ENCODE measurements at places on chromosomes 2 and 18.

GRCh38 chr2:157890969-157891642 is 15.0 kb upstream of the ACVR1 start:
- DNase-seq, result no peak

DNA sequence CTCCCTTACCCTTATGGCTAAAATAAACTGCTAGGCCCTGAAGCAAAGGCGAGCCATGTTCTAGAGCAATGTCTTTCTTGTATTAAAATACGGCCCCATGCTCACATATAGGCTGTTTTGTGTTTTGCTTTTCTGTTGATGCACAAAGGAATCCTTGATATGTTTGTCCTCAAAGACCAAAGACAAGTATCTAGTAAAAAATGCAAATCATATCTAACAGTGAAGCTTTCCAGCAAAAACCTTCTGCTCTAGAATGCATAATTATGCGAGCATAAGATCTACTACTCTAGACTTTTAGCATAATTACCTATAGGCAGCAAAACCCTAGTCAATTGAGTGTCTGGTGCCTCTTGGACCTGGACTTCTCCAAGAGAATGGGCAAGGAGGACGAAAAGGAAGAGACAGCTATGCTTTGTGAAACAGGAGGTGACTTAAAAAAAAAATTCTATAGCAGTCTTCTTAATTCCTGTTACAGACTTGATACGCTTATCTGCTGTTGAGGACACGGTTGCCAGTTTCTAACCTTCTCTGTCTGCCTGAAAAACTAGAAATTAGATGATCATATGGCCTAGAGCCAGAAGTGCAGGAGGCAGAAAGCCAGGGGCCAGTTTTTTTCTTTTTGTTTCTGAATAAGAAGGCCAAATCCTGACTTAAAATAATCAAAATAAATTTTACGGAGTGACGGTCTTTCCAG is 1.5 kb upstream of the AMMECR1L start:
- DNase-seq, result no peak

GRCh38 chr18:10062302-10063300 is 148.8 kb downstream of the VAPA start:
- no peak for DNase-seq

DNA sequence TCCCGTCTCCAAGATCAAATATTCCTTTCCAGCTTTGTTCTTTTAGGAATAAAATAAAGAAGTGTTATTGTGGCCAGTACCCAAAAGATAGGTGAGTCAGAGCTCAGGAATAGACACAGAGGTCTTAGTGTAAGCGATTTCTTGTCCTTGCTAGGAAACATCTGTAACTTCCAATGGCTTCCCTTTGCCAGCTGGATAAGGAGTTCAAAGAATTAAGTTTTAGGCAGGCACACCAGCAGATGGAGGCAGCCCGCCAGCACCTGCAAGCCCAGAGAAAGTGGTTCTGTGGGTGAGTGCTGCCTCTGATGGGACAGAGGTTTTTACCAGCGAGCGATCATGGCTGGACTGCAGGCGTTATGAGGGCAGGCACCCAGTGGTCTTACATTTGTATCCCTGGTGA is 125.4 kb downstream of the MGAT5 start:
- DNase-seq, result no peak

DNA sequence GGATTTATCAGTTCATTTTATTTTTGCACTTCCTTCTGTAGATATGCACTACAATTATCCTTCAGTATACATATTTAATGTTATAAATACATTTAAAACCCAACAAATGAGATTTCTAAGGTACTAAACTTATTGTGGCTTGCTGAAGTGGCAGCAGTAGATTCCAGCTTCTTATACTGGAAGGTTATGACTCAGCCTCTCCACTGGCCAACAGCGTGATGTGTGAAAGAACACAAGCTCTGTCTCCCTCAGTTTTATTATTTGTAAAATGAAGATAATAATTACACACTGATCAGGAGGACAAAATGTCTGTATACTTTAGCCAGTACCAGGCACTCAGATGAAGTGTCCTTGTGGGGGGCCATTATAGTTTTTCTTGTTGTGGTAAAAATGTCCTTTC is 1147.1 kb downstream of the CNTNAP5 start:
- DNase-seq, result no peak

DNA sequence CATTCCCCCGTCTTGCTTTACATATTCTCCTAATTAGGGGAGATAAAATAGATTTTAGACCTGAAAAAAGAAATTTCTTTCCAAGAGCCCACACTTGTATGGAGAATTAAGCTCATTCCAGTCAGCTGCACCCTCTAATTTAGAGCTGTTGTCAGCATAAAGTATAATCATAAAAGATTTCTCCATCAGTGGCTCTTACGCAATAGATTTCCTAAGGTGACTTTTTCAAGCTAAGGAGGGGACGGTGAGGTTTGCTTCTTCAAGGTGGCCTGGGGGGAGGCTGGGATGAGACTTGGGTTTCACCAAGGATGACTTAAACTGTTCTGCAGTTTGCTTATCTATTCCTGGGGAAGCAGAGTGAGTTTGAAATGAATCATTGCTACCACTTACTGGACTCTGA is 426.2 kb downstream of the NBAS start:
- no peak for DNase-seq

DNA sequence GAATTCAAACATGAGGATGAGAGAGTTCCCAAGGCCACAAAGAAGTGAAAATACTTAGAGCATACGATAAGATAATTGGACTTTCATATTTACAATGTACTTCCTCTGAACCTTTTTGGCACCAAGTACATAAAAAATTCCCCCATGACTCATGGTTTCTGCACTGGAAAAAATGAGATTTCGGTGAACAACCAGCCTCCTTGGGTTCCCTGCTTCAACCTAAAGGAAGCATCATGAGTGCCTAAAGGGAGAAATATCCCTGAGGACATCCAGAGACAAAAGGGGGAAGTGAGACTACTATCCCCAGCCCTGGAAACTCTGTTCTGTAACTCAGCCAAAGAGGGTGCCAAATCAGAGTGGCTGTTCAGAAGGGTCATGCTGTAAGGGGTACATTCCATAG is 562.7 kb upstream of the SLC39A10 start:
- no peak for DNase-seq

DNA sequence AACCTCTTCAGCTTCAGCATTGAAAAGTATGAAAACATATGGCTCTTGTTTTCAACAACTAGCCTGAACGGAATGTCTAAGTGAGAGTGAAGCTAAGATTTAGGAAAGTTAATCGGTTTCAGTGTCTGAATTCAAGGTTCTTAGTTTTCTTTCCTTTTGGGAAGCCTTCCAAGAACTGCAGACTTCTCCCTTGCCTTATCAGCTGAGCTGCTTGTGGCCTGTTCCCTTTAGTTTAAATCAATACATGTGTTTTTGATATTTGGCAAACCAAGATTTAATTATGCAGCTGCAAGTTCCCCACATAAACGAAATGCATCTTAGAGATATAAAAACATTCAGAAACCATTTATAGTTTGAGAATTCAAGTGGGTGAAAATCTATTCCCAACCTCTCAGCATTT is 274.3 kb upstream of the NRP2 start:
- no peak for DNase-seq

- DNase-seq, result no peak
Measured at GRCh38 chr2:30362468-30363081, 84.5 kb upstream of the LCLAT1 start.

DNA sequence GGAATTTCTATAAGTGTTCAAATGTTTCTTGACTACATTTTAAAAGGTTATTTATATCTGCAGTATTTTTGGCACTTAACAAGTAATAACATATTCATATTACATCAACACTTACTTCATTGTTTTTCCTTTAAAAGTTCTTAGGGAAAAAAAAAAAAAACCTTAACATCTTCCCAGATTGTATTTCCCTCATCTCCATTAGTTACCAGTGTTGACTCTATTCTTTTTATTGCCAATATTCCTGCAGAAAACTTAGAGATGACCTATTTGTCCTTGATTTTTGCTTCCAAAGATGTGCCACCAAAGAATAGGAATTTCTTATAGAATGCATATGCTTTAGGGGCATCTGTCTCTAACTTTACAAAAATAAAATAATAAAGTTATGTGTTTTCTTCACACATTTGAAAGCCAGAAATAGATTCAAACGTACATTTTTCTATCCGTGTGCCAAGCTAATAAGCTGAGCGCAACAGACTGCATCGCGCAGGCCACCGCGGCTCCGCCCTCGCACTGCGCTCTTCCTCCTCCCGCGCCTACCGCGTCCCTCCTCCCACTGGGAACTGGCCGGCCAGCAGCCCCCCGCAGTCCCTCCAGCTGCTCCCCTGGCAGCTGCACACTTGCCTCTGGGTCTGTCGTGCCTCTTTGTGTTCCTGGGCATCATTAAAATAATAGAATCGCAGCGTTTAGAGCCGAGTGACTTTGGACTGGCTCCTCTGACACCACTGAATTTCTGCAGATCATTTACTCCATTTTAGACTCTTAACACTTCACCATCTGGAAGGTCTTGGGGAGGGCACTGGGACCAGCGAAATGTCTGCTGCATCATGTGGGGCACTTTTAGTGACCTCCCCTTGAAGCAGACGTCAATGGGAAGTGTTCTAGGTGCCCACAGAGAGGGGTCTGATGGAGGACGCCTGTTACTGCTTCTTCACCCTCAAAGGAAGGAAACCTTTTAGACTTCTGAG is 21.2 kb upstream of the NAB1 start:
- DNase-seq, result no peak

DNA sequence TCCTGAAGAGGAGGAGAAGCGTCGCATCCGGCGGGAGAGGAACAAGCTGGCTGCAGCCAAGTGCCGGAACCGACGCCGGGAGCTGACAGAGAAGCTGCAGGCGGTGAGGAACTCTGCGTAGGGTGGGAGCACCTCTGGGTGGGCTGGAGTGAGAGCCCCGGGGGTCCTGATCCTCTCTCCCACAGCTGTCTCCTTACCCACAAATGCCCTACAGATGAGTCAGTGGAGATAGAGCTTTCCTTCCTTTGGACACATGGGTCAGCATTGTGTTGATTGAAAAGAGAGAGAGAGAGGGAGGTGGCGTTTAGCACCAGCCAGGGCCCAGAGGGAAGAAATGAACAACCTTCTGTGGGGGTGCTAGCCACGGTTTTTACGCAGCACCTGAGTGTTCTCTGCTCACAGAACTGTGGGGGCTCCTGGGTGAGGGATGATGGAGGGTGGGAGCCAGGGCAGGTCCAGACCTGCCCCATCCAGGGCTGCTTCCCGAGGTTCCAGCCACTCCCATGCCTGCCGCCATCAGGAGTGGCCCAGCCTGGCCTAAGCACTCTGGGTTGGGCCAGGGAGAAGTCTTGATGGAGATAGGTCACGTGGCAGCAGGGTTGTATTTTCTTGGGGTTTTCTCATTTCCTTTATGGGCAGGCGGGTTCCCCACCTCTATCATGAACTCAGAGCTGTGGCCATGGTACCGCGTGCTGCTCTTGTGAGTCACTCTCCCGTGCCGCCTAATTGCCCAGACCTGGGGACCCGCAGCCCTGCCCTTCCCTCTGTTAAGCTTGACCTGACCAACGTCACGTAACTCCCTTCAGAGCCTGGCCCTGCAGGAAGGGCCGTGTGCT is 16.3 kb downstream of the FOSL2 start:
- DNase-seq, result no peak

GRCh38 chr2:172113617-172114016 is 10.9 kb upstream of the DLX2 start:
- no peak for DNase-seq

GRCh38 chr2:227349989-227350612 is 25.1 kb downstream of the MFF start:
- no peak for DNase-seq
